ENCODE measurements at places on chromosomes 1 and 21. TPM values are rescaled to one million over a fixed set of nuclear protein-coding genes. Genes with fewer than 3 reads are reported as not detected.

OR14C36 gene
- not detected for total RNA-seq

ADAR gene
- total RNA-seq, result 107 TPM

C1orf141 gene
- total RNA-seq, result not detected

KIF14 gene
- not detected for total RNA-seq

KAZN gene
- 29.2 TPM for total RNA-seq

OLFML2B gene
- total RNA-seq, result 21.1 TPM

GPR153 gene
- 11.8 TPM for total RNA-seq

TRNAU1AP gene
- total RNA-seq, result 22.6 TPM

CCDC17 gene
- 0.44 TPM for total RNA-seq

EFNA1 gene
- 41.4 TPM for total RNA-seq

SPATA1 gene
- total RNA-seq, result not detected

ARTN gene
- 1.4 TPM for total RNA-seq

Measured in tibial nerve (tissue), 4 donors.